Ureter (tissue), 1 donor: ENCODE measurements at places on chromosomes 3 and 15. TPM values are rescaled to one million over a fixed set of nuclear protein-coding genes. Genes with fewer than 3 reads are reported as not detected.

STRIT1 gene
- total RNA-seq: not detected

CFAP91 gene
- 5.8 TPM for total RNA-seq

BNIP2 gene
- 103 TPM for total RNA-seq

INAFM2 gene
- total RNA-seq: 26.2 TPM

- DNase-seq: no peak
These were observed 287.9 kb upstream of the SEMA6D start for GRCh38 chr15:47429376-47429775.

- no peak for DNase-seq
These were observed 363.4 kb downstream of the OTOL1 start for GRCh38 chr3:161859865-161860450.

DNA sequence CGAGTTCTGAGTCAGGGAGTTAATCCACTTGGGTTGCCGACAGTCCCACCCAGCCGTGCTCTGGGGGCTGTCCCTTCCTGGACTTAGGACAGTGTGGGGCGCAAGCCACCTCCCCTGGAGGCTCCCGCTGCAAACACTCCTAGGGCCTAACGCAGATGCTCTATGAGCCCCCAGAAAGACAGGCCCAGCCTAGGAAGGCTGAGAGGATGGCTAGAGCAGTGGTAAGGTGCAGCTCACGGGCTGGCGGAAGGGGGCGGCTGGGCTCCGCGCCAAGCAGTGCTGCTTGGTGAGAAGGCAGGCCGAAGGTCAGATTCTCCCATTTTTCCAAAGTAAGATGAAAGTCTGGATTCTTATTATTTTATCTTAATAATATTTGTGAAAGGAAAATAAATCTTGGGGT, 84.6 kb upstream of the ALDH1L1 start:
- DNase-seq: no peak

DNA sequence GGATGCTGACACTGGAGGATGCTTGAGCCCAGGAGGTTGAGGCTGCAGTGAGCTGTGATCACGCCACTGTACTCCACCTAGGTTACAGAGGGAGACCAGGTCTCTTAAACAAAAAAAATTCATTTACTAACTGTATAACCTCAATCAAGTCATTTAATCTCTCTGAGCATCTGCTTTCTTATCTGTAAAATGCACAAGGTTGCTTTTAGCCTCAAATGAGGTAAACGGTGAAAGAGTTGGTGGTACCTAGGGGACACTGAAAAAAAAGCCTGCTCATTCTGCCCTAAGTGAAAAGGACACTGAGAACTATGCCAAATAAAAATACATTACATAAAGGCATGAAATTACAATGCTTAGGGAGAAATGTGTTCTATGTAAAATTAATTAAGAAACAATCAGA, 3.4 kb downstream of the PP2D1 start:
- no peak for DNase-seq

DNA sequence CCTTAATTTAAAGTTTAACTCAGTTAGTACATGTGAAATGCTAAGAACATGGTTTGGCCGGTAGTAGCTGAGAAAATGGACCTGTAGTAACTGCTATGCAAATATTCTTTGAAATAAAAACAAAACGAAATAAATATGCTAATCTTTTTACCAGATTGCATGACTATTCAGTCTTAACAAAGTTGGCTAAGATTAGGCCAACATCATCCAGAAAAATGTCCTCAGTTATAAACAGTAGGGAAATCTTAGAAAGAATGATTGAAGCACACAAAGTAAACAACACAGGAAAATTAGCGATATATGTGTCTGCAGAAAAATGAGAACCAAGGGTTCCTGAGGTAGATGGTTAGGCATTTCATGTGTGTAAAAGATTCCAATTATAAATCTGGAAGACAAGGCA, 832.1 kb downstream of the TUSC7 start:
- no peak for DNase-seq
